ENCODE measurements at places on chromosomes 7 and 10. TPM values are rescaled to one million over a fixed set of nuclear protein-coding genes. Genes with fewer than 3 reads are reported as not detected.

Gene CRHR2
- not detected for total RNA-seq

Gene MICALL2
- 30.5 TPM for total RNA-seq

Gene GJD4
- not detected for total RNA-seq

Gene FAM25C
- not detected for total RNA-seq

Gene PHKG1
- total RNA-seq = 0.96 TPM

Gene GPR37
- total RNA-seq = 0.85 TPM

Gene MRLN
- total RNA-seq = not detected

Gene CDH23
- total RNA-seq = 0.17 TPM

Gene ADAMTS14
- total RNA-seq = 0.50 TPM

GRCh38 chr10:24449321-24449740, 240.4 kb downstream of the KIAA1217 start:
- peak; percentile 35 for DNase-seq

- DNase-seq = no peak
These were observed 56.7 kb upstream of the EBF3 start for GRCh38 chr10:130020651-130021382.

- no peak for DNase-seq
These were observed 192.2 kb downstream of the PARD3 start for GRCh38 chr10:34622945-34623344.

- no peak for DNase-seq
These were observed 213.5 kb downstream of the PAXIP1 start for GRCh38 chr7:154789404-154789803.

DNA sequence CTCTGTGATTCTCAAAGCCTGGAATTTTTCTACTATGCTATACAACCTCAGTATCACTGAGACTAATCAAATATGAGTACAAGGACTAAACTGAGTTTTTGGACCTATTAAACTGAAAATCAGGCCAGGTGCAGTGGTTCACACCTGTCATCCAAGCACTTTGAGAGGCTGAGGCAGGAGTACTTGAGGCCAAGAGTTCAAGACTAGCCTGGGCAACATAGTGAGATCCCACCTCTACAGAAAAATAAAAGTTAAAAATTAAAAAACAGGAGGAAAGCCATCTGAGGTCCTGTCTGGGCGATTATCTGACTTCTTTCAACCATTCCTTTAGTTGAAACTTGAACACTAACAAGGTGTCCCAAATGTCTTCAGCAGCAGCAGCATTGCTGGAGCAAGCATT, 7.0 kb downstream of the XRCC2 start:
- no peak for DNase-seq

DNA sequence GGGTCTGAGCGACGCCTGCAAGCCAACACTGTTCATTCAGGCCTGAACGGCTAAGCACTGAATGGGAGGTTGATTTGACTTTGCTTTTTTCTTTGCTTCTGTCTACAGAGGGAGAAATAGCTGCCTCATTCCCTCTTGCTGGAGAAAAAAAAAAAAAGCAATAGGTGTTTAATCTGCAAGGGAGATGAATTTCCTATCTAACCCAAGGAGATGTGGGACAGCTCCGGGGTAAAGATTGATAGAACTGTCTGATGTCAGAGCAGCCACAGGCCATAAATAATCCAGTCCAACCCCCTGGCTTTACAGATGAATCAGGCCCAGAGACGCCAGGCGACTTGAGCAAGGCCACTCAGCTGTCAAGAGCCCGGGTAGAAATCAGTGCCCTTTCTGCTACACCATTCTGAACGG, 168.0 kb downstream of the ARHGAP12 start:
- DNase-seq = no peak

- no peak for DNase-seq
These were observed 143.8 kb downstream of the MAPK8 start for GRCh38 chr10:48450233-48450740.

DNA sequence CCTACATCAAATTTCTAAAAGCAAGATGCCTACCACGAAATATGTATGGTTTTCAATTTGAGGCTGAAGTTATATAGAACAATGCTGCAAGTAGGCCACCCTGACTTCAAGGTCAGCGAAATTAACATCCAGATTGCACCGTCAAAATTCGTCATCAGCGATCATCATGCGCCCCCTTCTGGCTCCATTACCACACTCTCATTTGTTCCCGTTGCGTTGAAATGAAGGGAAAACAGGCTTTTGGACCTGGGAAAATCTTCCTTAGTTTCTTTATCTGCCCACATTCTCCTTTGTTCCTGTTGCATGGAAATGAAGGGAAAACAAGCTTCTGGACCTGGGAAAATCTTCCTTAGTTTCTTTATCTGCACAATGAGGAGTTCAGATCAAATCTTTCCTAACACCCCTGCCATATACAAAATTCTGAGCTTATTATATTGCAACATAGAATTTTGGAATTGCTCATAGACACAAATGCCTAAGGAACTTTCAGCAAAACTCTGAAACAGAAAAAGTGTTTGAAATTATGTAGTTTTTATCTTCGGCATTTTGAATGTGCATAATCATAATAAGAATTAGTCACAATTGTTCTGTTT, 98.2 kb upstream of the PRKCQ start:
- peak; percentile 12 for DNase-seq

GRCh38 chr7:140544388-140544826, 65.1 kb upstream of the MKRN1 start:
- no peak for DNase-seq

DNA sequence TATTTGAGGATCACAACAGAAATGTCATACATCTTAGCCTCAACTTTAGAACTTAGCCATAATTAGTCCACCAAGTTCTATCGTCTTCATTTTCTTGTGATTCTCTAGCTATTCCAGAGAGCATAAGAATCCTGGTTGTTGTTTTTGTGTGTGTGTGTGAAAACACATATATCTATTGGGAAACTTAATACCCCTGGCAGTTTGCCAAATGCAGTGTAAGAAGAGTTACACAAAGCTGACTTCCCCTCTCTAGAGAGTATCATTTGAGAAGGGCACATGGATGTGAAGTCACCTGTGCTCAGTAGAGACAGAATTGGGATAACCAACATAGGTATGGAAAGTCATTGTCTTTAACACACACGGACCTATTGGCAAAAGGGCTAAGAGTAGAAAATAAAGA, 19.3 kb downstream of the FOXI2 start:
- DNase-seq = no peak

GRCh38 chr10:62396864-62397263, 22.7 kb downstream of the ZNF365 start:
- DNase-seq = no peak

DNA sequence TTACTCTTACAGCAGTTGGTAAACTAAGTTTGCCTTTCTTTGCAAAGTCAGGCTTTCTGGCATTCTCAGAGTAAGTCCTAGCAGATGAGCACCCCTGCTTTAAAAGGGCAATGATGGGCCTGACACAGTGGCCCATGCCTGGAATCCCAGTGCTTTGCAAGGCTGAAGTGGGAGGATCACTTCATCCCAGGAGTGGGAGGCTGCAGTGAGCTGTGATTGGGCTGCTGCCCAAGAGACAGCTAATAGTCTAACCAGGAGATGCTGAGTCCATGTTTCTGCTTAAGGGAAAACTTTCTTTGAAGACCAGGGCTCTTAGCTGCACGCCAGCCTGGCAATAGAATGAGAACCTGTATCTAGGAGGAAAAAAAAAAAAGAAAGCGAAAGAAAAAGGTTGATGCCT, 100.2 kb upstream of the MPP7 start:
- no peak for DNase-seq

DNA sequence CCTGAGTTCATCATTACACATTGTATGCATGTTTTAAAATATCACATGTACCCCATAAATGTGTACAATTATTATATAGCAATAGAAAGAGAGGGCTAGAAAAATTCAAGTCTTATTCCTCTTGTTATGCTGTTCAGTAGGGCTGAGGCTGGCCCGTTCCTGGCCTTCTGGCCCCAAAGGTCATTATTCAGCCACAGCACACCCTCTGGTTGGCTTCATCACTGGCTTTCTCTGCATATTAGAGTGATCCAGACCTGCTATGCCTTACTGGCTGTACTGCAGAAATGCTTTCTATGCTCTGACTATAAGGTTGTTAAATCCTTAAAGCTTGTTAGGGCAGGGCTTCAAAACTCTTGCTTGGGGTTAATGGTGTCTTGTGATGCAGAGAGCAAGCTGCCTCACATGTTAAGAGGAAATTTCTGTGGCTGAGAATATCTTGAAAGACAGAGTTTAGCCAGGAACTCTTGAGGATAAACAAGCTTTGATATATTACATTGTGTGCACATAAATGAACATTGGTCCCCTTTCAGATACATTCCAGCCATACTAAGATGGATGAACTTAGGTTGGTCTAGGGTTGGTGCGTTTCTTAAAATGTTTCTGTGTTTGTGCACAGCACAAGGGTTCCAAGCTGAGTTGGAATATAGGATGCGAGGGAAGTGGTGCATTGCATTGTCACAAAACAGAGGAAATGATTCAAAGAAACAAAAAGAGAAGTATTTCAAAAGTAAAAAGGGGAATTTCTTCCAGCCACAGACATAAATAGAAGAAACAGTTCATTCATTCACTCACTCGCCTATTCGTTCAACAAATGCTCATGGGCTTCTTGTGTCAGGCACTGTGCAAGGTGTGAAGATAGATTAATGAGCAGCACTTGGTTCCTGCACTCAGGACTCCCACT, 61.6 kb upstream of the WDR11 start:
- no peak for DNase-seq

- no peak for DNase-seq
These were observed 141.2 kb upstream of the ANKRD1 start for GRCh38 chr10:91062091-91062490.

- DNase-seq = no peak
These were observed 226.2 kb downstream of the ZMYND11 start for GRCh38 chr10:361203-362081.

GRCh38 chr7:17312641-17313040, 14.2 kb downstream of the AHR start:
- no peak for DNase-seq

- no peak for DNase-seq
These were observed 1288.0 kb upstream of the SORCS1 start for GRCh38 chr10:108452533-108452932.

DNA sequence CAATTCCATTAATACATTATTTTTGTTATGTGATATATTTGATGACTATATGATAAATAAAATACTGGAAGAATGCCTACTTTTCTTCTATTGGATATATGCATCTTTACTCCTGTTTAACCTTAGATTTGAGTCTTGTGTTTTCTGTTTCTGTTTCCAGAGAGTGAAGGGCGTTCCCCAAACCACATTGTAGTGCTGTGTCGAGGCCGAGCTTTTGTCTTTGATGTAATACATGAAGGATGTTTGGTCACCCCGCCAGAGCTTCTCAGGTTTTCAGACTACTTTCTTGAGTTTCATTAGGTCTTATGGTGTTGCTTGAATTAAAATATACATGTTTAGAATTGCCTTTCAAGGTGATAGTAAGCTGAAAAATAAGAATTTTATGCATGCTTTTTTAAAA, 23.8 kb downstream of the CROT start:
- DNase-seq = no peak

GRCh38 chr10:71696628-71697326, 22.8 kb downstream of the C10orf105 start:
- DNase-seq = no peak

DNA sequence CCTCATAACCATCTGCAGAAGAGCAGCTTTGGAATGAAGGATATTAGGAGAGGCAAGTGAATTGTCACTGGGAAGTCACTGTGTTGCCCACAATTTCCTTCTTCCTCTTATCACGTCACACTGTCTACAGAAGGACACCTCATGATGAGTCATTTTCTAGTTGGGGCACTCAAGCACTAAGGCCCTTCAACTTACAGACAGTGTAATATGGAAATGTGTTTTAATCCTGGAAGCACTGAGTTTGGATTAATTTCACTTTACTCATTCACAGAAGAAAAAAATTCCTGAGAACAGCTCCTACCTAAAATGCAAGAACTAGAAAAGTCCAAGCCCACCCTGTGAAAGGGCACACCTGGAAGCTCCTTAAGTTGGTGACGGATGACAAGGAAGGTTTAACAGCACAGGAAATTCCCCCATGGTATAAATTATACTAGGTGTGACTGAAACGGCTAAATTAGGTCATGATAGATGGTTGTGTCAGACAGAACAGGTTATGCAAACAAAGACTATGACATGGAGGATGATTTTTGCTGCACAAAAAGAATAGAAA, 56.6 kb downstream of the PARD3 start:
- peak; percentile 92 for DNase-seq

GRCh38 chr7:2062648-2063047, 170.1 kb downstream of the MAD1L1 start:
- no peak for DNase-seq

- no peak for DNase-seq
These were observed 19.9 kb upstream of the IGFBP3 start for GRCh38 chr7:45940939-45941338.

DNA sequence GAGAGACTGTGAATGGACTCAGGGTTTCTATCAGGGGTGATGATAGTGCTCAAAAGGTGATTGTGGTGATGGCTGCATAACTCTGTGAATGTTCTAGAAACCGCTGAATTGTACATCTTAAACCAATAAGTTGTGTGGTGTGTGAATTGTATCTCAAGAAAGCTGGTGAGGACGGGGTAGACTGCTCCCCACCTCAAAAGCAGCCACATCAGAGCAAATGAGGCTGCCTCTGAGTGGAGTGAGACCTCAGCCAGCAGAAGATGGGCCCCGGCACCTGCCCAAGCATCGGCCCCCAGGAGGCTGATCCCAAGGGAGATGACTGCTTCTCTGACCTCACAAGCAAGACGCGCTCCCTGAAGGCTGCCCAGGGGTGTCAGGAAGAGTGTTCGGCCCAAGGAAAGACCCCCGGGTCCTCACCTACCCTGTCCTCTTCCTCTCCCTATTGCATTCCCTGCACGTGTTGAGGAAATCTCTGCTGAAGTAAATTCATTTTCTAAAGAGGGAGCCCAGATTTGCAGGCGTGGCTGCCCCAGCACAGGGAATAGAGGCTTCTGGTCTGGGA, 279.3 kb upstream of the SHH start:
- DNase-seq = no peak

DNA sequence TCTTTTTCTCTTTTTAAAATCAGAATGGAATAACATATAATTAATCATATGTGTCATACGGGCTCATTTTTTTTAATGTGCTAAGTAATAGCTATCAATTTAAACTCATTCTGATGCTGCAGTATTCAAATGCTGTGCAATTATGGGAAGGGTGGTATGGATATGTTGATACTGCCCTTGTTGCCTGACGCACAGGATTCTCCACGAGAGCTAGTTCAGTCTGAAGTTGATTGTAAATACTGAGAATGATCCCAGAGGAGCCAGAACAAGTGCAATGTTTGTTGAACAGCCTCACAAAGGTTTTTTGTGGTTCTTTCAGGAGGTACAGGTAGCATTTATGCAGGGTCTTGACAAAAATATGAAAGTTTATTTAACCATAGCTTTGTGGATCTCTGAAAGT, 13.4 kb downstream of the NPY start:
- no peak for DNase-seq

DNA sequence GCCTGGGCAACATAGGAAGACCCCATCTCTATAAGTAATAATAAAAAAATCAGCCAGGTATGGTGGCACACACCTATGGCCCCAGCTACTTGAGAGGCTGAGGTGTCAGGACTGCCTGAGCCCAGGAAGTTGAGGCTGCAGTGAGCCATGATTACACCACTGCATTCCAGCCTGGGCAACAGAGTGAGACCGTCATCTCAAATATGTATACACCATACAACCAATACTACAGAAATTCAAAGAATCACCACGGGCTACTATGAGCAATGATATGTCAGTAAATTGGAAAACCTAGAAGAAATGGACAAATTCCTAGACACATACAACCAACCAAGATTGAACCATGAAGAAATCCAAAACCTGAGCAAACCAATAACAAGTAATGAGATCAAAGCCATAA, 60.3 kb upstream of the ZC3HAV1 start:
- DNase-seq = no peak

Data from mammary epithelial cell (primary cell).